Substantia nigra (tissue), 51 donors: ENCODE measurements at places on chromosomes 3 and 15.

- no peak for DNase-seq
Measured at GRCh38 chr15:57751177-57751800, 44.8 kb downstream of the POLR2M start.

DNA sequence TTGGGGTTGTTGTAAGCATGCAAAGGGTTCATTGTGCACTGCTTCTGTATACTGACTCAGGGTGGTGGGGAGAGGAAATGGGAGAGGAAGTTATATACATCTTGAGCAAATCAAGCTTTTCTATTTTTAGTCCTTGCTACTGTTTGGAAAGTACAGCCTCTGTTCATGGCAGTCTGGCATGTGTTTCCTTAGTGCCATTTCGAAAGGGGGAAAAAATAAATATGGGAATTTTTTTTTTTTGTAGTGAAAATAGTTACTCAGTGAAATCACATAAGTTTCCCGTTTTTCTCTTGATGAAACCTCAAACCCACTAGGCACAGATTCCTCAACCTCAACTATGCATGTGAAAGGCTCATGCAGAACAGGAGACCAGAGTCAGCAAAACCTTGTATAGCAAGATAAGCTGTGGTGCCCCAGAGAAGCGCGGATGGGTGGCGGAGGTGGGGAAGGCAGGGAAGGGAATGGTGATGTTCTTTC, 353.3 kb downstream of the LPP start:
- DNase-seq: peak; percentile 4

DNA sequence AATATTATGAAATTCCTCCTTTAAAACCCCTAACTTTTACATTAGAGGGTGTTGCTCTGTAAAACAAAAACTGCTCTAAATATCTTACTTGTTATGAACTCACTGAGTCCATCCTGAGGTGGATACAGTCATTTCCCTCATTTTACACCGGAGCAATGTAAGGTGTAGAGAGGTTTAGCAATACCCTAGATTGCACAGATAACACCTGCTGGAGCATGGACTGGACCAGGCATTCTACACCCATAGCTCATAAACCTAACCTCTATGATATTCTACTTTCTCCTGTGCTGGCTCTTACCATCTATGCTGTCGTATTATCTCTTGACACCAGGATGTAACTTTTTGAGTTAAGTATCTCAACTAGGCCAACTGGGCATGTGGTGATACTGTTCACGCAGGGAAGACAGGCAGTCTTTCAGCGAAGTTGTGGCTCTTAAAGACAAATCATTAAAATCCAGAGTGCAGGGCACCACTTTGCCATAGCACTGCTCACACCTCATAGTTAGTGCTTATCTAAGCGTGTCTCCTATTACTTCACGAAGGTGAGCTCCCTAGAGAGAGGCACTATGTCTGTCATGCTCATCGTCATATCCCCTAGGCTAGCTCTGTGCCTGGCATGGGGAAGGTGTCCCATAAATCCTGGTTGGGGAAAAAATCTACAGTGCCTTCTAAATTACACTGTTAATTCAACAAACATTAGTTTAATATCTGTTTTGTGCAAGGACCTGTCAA, 100.1 kb upstream of the SLC2A2 start:
- no peak for DNase-seq

GRCh38 chr15:68059630-68060029, 5.5 kb downstream of the PIAS1 start:
- DNase-seq: no peak

- DNase-seq: no peak
Measured at GRCh38 chr15:55587321-55588069, 650 bp downstream of the PYGO1 start.

GRCh38 chr15:38612159-38612863, 47.7 kb upstream of the RASGRP1 start:
- DNase-seq: no peak

DNA sequence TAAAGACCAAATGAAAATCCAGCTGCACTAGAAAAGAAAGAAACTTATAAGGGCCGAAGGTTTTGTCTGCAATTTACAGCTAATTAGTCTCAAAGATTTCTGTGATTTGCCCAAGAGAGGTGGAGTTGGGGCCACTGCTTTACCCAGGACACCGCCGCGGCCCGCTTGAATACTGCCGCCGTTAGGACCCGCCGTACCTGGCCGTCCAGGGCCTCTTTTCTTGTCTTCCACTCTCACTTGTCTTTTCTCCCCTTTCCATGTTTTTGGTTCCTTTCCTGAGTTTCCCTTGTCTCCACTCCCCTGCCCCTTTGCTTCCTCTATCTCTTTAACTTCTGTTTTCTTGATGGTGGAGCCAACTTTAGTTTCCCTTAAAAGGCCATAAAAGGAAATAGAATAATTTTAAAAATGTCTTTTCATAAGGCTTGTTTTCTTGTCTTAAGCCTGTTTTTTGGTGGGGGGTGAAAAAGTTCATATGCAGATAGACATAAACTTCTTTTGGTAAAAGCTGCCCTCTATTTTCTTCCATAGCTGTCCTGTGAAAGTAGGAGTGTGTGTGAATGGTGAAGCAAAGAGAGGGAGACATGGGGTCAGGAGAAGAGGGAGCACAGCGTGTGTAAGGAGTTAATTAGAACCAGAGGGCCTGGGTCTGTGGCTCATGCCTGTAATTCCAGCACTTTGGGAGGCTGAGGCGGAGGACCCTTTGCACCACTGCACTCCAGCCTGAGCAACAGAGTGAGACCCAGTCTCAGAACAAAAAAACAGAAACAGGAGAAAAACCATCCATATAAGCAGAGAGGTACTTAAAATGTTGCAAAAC, 16.0 kb upstream of the CCNL1 start:
- no peak for DNase-seq

GRCh38 chr3:156553705-156554356, 1.1 kb downstream of the SSR3 start:
- no peak for DNase-seq
